ENCODE measurements at places on chromosomes 2 and 18.

DNA sequence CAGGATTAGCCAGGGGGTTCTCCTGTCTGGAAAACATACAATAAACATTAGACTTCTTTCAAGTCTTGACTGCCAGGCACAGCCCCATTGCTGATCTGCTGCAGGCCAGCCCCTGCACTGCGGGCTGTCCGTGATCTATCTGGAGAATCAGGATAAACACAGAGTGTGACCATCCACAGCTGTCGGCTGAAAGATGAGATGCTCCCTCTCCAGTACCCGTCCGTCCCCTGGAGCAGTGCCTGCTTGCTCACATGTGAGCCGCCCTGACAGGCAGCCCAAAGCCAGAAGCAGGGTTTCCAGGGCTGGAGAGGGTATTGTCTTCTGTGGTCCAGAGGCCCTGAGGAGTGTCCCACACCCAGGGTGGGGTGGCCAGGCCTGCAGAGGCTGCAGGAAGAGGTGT lies 46.1 kb upstream of the FOSL2 start:
- DNase-seq = no peak

GRCh38 chr2:58757971-58758370 lies 516.8 kb upstream of the FANCL start:
- DNase-seq = no peak

DNA sequence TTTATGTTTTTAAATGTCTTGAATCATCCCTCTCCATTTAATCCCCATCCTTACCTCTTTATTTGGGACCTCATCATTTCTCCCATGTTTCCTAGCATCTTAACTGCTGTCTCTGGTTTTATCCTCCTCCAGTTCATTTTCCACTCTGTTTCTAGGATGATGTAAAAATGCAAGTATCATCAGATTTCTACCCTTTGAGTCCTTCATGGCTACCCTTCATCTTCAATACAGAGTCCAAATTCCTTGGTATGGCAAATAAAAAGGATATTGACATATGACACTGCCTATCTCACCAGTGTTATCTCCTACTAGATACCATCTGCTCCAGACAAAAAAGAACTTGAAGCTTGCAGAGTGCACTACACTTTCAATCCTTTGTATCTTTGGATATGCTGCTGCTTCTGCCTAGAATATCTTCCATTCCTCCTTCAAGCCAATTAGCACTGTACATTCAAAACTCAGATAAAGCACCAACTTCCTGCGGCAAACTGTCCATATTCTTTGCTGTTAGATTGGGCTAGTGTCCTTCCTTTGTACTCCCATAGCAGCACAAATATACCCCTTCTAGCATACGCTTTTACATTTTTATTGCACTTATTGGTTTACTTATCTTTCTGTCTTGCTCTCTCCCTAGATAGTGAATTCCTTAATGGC lies 24.6 kb upstream of the TLK1 start:
- no peak for DNase-seq

GRCh38 chr18:76274468-76275289 lies 220.4 kb downstream of the ZNF516 start:
- no peak for DNase-seq

DNA sequence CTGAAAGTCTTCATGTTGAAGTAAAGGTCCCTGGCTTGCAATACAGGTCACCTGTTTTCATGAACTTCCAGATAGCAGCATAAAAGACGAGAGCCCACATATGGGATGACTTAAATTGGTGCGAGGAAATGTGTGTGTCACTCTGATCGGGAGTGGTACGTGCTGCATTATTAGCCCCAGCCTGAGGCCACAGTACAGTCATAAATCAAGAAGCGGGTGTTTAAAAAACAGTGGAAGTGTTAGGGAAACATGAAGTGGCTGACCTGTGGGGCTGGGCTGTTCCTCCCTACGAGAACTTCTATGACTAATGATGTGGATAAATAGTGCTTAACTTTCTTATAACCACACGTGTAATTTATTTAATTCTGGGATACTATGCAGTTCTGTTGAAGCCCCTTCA lies 24.4 kb downstream of the RDH14 start:
- no peak for DNase-seq

DNA sequence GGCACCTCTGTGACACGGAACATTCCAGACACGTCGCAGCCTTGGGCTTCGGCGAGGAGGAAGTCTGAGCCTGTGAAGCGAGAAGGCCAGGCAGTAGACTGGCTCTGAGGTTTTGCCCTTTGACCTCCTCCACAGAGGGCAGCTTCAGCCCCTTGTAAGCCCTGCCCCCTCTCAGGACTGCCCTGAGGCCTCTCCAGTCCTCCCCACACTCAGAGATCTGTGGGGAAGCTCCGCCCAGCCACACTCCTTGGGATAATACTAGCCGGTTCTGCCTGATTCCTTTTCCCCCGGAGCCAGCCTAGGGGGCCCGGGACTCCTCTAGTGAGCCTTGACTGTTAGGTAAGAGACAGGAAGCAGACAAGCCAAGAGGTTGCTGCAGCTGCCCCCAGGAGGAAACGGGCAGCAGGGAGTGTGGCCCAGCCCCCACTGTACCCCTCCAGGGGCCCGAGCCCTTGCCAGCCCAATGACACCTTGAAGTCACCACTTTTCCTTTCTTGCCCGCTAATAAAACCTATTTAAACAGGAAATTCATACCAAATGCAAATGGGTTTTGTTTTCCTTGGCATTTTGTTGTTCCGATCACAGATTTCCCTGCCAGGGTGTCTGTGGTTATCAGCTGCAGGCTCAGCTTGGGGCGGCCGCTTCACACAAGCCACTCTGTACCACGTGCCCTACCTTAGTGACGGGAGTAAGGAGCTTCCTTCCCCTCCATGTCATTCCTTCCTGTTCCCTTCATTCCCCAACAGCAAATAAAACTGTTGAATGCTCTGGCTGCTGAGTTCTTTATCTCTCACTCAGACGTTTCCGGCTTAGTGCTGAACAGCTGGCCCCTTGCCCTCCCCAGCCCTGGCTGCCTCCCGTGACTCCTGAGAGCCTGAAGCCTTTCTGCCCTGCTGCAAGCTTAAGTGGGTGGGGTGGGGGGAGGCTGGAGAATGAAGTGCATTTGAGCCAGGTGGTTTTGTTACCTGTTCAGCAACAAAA lies 124.7 kb downstream of the CABLES1 start:
- DNase-seq = no peak

DNA sequence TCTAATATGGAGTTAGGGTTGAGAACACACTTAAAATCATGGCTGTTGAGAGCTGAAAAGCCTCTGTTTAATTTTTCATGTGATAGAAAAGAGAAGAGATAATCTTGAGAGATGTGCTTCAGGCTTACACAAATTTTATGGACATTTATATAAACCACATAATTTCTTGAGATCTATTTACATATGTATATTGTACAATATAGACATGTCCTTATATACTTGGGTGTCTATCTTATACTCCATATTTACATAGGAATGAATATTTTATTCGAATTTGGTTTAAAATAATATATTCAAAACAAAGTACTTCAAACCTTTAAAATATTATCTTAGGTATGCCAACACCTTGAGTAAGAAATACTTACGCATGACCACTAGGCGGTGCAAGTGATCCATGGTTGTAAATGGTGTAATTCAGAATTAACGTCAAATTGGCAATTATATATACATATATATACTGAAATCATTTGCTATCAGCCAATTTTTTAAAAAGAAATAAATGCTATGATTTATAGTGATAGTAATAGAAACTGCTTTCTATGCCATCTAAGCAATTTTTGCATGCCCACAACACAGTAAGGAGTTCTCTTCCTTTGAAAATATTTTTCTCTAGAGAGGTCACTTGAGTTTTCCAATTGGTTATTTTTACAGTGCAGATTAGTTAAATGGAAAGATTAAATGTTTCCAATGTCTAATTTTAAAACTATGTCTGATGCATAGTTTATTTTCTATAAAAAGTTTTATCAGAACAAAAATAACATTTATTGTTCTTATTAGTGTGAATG lies 37.6 kb upstream of the SPAG16 start:
- DNase-seq = peak; percentile 22

Data from NCI-H446 treated with DMSO at 0.1 percent for 48 hours (cell line).